ENCODE measurements at places on chromosomes 4 and X.

- peak; percentile 60 for DNase-seq
Measured at GRCh38 chrX:149512225-149512885, 7.2 kb upstream of the IDS start.

GRCh38 chr4:7367406-7367805 lies 67.3 kb downstream of the PSAPL1 start:
- DNase-seq: no peak

DNA sequence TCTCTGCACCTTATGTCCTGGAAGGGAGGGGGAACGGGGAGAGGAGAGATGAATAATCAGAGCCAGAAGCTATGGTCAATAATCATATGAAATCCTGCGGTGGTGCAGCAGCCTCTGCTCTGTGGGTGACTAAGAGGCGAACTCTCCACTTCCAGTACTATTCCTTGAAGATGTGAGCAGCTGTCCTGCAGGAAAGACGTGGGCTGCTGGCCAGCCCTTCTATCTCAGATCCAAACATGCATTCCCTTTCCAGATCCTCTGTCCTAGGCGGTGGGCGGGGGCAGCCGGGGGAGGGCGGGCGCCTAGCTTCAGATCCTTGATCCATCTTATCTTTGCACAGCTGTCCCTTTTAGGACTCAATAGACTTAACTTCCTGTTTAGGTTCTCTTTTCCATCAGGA lies 34.5 kb downstream of the SPINK2 start:
- DNase-seq: no peak

- DNase-seq: peak; percentile 78
Measured at GRCh38 chrX:129932016-129932820, 26.3 kb downstream of the UTP14A start.

DNA sequence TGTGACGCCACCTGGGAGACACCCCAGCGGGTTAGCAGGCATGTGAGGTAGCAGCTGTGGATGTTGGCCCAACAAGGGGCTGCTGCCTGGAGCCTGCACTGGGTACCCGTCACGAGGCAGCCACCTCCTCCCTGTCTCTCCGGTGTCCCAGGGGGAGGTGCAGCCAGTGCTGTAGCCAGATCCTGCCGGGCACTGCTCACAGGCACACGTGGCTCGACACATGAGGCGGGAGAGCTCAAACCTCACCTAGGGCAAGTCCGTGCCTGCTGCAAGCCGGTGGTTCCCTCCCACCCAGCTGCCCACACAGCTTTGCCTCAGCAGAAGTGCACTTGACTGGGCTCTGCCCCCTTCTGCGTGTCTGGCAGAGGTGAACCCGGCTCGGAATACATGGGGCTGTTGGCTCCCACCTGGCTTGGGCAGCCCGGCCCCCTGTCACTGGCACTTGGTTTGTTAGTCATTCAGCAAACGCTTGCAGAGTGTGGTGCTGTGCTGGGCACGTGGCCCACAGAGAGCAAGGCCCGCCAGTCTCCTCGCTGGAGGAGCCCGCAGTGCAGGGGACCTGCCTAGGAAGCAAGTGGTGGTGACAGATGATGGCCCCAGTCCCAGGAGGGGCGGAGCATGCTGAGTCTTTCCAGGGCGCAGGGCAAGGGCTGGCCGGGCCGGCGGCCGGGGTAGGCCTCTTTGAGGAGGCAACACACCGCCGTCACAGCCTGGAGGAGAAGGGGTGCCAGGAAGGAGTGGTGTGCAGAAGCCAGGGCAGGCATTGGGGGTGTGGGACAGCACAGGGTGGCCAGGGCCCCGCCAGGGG lies 10.1 kb upstream of the SH3TC1 start:
- DNase-seq: no peak

DNA sequence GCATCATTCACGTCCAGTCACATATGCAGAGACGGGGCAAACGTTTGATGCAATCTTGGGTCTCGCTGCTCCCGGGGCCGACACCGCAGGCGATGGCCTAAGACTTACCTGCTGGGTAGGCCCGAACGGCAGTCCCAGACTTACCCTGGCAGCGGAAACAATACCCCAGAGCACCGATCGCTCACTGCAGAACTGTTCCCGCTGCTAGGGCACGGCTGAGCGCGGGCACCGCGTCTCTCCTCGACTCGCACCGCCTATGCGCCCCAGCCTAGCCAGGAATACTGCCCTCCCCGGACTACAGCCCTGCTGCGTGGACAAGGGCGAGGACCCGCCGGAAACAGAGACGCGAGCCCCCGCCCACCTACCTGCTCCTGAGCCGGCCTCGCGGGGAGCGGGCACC lies 86.2 kb downstream of the HPRT1 start:
- DNase-seq: no peak

DNA sequence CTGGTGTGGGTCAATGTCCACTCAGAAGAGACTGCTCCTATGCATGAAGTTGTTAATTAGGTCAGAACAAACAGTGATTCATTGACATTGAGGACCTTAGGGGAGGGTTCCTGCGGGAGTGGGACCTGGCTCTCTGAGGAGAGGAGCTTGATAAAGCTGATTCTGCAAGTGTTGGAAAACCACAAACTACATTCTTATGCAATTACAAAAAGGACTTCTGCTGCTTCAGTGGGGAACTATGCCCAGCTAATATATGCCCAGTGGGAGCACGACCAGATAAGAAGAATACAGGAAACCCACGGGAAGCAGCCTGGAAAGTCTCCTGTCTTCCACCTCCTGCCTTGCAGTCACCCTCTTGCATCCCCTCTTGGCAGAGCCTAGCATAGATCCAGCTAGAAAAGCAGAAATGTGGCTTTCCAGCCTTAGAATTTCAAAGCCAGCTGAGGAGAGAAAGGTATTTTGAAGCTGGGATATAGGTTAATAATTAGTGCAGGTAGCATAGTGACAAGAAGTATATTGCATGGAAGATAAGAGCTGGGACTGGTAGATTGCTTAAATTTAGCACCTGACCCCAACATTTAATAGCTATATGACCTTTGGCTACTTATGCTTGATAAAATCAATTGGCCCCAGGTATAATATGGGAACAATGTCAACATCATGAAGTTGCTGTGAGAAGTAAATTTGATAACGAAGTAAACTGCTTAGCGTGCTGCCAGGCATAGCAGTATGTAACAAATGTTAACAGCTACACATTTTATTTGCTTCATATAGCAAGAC lies 34.9 kb upstream of the UGT8 start:
- no peak for DNase-seq

DNA sequence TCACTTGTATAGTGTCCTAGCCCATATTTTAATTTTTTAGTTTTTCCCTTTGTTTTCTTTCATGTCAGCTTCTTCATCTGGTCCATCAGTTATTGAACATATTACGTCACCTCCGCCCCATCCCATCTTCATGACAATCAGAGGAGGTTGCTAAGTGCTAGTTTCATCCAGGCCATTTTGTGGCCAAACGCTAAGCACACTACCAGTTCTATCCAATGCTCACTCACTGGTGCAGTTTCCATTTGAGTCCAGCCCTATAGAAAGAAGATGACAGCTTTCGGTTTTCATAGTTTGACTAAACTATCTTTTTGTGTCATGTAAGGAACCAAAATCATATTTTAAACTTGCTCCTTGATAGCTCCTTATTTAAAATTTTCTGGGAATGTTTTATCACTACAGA lies 304.2 kb downstream of the TENM3 start:
- DNase-seq: no peak

GRCh38 chrX:4588466-4588865 lies 875.0 kb upstream of the PRKX start:
- no peak for DNase-seq

DNA sequence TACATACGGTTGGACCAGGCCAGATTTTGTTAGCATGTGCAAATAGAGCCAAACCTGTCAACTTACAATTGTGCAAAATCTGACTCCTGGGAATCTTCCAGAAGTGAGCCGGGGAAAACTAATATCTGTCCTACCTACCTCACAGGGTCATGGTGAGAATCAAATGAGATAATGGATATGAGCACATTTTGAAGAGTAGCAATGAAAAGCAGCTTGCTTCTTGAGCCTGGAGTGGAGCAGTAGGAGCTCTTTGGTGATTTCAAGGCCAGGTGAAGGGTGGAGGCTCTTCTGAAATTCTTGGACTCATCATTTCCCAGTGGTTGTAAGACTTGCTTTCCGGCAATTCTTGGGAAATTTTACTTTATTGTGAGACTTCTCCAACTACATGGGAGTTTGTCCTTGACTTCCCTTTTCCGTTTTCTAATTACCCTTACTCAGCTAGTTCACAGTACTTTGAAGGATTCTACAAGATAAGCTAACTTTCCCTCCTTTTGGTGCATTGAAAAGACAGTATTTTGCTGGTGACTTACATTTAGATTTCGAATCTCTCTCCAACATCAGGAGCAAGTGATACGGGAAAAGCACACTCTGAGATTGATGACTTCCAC lies 12.2 kb downstream of the PLAC1 start:
- no peak for DNase-seq

DNA sequence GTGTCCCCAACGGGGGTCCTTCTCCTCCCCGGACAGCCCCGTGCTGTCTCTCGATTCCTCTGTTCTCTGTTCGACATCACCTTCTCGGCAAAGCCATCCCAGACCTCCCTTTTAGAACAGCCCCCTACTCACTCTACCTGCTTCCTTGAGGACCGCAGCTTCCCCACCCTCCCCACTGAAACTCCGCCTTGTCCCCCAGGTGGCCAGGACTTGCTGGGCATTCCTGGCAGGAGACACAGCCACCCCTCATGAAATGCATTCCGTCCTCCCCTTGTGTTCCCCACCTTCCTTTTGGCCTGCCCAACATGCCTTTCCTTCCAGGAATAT lies 34.8 kb upstream of the GPR78 start:
- DNase-seq: no peak

- DNase-seq: no peak
Measured at GRCh38 chrX:102658556-102658955, 7.3 kb downstream of the GPRASP1 start.

GRCh38 chr4:108804648-108805273 lies 41.9 kb upstream of the ETNPPL start:
- DNase-seq: no peak

DNA sequence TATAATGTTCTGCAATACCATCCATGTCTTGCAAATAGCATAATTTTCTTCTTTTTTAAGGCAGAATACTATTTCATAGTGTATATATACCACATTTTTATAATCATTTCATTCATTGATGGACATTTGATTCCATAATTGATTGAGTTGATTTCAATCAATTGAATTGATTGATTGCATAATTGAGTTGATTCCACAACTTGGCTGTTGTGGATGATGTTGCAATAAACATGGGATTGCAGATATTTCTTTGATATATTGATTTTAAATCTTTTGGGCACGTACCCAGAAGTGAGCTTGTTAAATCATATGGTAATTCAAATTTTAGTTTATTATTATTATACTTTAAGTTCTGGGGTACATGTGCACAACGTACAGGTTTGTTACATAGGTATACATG lies 232.8 kb downstream of the GALNTL6 start:
- DNase-seq: no peak

GRCh38 chr4:42281324-42282020 lies 115.8 kb upstream of the SHISA3 start:
- no peak for DNase-seq

DNA sequence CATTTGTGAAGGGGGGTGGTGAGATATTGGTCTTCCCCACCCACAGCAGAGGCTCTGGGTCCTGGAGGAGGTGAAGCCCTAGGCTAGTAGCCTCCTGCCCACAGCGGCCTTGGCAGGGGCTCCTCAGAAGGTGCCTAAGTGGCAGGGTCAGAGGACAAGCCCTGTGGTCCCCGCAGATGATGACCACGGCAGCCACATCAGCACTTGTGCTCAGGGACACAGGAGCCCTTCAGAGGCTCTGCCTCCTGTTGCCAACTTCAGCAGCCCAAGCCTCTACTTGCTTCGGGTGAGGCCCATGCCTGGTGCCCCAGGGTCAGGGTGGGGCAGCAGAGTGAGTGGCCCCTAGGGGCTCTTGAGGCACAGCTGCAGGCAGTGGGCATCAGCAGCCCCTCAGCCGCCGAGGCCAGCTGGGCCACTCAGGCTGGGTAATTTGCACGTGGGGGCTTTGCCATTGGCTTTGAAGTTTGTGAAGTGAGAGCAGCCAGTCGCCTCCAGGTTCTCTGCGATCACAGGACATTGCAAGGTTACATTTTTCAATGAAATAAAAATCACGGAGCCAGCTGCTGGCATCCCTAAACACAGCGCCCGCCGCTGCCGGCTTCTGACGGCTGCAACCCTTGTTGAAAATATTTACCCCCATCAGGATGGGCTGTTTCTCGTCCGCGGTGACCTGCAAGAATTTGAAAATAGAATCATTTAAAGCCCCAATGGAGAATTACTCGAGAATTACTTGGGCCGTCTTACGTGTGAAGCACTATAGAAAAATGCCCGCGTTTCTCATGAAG lies 108.5 kb downstream of the HMX1 start:
- no peak for DNase-seq

DNA sequence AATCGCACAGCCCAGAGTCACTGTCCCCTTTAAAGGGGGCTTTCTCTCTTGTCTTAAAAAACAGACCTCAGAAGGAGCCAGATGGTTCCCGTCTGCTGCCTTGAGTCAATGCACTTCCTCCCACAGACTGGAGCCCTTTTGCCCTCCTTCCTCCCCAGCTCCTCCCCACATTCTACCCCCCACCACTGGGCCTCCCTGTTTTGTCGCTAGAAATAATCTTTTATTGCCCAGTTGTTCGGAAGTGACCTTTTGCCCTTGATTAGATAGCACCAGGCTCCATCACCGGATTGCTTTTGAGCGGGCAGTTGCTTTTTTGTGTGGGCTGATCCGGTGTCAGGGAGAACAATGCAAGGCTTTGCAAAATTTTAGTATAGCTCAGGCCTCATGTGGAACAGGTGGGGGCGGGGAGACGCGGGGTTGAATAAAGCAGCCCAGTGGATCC lies 47.7 kb downstream of the SPRY1 start:
- DNase-seq: no peak

GRCh38 chr4:22515888-22516541 lies at the start of gene ADGRA3:
TSS of gene ADGRA3 (minus strand) at chr4:22516066. CDS start at chr4:22515784, 282 bp downstream.
- no peak for DNase-seq

- no peak for DNase-seq
Measured at GRCh38 chrX:115330498-115331168, 41.1 kb downstream of the LUZP4 start.

GRCh38 chr4:134024251-134024650 lies 177.3 kb downstream of the PABPC4L start:
- no peak for DNase-seq
